ENCODE measurements at places on chromosomes 5 and 9.

DNA sequence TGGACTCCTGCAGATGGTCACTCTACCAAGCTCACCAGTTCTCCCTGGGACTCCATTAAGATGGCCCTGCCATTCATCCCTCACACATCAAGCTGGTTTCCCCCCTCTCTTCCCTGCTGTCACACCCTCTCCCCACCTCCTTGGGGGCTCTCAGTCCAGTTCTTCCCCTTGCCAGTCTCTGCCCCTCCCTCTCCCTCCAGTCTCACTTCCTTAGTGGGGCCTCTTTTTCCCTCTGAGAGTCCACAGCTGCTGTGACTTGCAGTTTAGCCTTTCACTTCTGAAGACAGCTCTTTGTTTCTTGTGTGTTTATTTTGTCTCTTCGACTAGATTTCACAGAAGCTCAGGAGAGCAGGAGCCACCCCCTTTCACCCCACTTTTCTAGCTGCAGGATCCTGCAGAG, 10.5 kb downstream of the DOCK2 start:
- DNase-seq, result no peak

DNA sequence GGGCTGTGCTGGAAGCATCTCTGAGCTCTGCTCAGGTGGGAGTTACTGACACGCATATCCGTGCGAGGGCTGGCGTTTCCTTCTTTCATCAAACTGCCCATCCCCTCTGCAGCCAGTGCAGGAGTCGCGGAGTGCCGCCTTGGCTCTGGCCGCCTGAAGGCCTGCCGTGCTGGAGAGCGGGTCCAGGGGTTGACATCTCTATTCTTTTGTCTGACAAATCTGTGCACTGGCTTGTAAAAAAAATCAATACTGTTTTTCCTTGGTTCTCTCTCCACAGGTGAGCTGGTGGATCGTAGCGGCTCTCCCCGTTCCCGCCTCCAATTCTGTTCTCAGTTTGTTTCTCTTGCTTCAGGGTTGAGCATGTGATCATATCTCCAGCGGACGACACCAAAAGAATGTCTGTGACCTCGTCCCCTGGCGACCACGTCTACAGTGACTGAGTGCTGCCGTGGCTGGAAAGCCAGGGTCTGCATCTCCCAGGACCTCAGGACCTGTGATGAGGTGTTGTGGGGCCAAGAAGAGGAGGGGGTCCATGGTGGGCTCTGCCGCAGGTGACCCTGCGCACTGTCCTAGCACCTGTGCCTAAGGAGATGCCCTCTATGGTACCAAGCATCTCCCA, 214.3 kb upstream of the IRX4 start:
- no peak for DNase-seq

DNA sequence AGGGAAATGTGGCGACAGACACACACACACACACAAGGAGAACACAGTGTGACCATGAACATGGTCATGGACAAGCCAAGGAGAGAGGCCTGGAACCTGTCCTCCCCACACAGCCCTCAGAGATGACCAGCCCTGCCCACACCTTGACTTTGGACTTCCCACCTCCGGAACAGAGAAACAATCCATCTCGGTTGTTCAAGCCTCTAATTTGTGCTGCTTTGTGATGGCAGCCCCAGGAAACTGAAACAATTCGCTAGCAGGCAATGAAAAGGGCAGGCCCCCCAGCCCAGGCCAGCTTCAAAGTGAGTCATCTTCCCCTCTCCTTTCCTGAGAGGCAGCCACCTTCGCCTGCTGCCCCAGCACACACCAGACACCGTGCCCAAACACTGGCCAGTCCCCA, 47.7 kb downstream of the NSUN2 start:
- no peak for DNase-seq

GRCh38 chr5:155140646-155141045, 127.1 kb downstream of the KIF4B start:
- DNase-seq, result no peak

DNA sequence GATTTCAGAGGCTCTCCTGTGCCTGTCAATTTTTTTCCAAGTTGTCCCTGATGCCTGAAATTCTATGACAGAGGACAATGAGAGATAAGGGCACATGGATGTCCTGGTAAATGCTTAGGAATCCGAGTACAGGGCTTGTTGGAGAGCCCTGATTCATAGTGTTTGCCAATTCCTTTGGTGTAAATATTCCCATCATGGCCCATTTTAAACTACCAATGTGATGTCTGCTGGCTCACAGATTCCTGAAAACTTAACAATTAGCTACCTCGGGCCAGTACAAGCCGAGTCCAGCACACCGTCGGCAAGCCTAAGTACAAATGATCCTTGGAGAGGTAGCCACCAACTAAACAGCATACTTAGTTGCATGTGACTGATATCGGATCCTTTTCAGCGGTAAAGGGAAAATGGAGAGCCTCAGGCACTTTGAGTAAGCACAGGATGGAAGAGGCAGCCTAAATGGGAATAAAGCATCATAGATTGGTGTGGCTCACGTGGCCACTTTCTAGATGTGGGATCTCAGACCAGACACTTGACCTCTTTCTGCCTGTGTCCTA, 3.6 kb downstream of the ITK start:
- DNase-seq, result no peak

DNA sequence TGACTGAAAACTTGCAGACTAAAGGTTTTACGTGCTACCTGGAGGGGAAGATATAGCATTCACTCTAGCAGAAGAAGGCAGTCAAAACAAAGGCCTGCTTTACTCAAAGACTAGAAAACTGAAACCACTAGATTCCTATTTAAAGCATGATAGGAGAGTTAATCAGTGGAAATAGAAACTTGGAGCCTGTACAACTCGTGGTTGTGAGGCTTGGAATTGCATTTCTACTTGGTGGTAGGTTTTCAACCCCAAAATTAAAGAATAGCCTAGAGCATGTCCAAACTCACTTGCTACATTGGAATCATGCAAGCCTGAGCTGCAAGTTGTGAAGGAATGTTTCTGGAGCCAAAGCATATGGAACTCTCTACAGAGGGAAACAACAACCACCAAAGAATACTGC, 1526.4 kb upstream of the NUDT12 start:
- DNase-seq, result no peak
